ENCODE measurements at places on chromosomes 1 and 21.
A peak's percentile ranks its signal among the peaks of the same experiment; 100 is the strongest.

- DNase-seq, result no peak
Observed at GRCh38 chr21:43832158-43832550, 32.9 kb upstream of the AGPAT3 start.

DNA sequence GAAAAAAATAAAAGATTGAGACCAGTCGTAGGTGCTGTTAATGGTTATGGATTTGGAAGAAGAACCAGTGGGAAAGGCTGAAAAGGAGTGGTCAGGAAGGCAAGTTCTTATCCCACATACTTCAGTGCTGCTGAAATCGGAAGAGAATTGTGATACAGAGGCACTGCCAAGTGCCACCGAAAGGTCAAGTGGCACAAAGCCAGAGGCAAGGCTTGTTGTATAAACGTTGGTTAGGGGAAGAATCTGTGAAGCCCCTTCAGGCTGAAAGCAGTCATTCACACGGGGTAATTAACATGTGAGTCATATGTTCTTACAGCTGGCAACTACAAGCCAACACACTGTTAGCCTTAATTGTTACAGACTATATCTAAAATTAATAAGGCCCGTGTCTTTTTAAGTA lies 48.8 kb downstream of the ZBTB40 start:
- DNase-seq, result no peak

DNA sequence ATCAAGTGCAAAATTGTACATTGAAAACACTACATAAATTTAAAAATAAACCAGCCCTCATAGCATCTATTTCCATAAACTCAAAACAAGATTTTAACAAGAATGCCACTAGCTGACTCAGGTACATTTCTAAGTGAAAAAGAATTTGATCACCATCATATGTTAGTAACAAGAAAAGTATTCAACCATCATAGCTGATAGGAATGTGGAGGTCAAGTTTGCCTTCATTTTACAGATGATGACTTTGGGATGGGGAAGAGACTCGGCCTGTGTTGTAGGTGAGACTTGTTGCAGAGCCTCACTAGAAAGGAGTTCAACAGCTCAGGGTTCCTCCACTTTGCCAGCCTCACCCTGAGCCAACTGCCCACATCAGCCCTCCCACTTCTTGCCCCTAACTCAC lies 318.8 kb upstream of the FAM78B start:
- DNase-seq, result no peak

DNA sequence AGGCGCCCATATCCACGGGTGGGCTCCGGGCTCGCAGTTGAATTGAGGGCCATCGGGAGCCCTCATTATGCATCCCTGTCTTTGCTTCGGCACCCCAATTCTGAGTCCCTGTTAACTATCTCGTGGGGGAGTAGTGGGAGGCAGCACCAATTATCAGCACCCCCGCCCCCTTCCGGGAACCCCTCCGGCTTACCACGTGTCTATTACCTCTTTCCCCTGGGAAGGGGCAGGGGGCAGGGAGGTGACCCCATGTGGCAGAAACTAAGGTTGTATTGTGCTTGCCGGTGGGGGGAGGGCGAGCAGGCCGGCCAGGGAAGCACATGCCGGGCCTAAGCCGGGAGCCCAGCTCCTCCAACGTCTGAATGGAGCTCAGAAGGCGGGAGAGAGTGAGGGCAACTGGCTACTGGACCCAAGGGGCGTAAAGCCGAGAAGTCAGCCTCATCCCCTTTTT lies 1.0 kb downstream of the LIN28A start:
- DNase-seq, result no peak

DNA sequence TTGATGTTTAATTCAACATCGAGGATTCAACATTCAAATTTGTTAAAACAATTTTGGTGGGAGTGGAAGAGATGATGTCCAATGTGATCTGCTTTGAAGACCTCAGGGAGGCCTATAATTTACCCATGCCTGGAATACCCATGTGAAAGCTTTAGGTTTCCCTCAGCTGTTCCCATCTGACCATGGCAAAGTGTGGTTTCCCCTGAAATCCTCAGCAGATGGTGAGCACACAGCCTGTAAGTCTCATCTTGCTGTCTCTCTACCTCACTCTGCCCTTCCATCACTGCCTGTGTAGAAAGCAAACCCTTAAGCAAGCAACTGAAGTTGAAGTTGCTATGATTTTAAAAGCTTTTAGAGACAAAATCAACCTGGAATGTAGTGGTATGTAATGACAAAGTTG lies 80.1 kb upstream of the ATF3 start:
- DNase-seq, result no peak

GRCh38 chr1:207021139-207021861 lies 11.3 kb downstream of the C1orf116 start:
- DNase-seq, result no peak

GRCh38 chr1:230308039-230308438 lies 118.1 kb downstream of the PGBD5 start:
- no peak for DNase-seq

GRCh38 chr21:45364468-45365185 lies 40.3 kb upstream of the COL18A1 start:
- no peak for DNase-seq

GRCh38 chr21:25934130-25934529 lies 199.4 kb downstream of the GABPA start:
- no peak for DNase-seq

DNA sequence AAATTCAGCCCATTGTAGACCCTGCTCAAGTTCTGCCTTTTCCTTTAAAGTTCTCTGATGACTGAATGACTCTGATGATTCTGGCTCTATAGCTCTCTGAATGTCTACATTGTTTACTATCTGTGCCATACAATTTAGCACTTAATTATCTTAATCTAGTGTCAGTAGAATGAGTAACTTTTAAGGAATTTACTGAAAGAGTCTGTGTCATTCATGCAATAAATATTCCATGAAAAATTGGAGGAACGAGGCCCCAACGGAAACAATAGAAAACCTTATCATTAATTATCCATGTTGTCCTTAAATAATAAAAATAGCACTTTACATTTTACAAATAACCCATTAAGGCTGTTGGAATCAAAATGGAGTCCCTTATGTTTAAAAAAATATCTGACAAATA lies 77.8 kb downstream of the SLC44A5 start:
- DNase-seq, result no peak

DNA sequence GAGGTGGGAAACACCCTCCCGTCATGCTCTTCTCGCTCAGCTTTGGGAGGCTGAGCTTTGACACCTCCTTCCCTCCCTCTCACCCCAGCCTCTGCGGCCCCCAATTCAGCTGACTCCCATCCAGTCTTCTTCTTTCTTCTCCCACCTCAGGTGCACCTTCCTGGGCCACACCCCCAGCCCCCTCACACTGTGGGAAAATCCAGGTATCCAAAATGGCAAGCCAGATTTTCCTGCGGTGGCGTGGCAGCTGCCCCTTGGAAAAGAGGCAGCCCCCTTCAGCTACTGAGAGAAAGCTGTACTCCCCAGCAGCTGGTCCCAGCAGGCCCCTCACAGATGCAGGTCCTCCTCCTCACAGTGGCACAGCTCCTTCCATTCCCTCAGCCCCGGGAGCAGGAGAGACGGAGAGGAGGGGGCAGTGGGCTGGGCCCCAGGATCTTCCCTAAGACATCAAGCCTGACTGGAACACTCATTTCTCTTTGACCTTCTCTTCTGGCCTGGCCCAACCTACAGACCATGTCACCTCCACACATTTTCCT lies 61.6 kb downstream of the OPTC start:
- DNase-seq, result no peak

- DNase-seq, result peak; percentile 89
Observed at GRCh38 chr1:117061986-117062415, 1.9 kb downstream of the TTF2 start.

DNA sequence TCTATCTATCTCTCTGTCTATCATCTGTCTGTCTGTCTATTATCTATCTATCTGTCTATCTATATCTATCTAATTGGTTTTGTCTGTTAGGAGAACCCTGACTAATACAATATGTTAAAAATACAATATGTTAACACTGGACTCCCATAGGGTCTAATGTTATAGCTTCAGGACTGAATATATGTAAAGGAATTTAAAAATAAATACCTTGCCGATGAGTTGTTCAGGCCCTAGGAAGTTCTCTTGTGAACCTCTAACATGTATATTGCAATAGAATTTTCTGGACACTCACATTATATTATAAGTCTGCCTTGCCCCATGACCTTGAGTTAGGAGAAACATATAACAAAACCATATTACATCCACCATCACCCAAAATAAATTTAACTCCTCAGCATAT lies 900.6 kb downstream of the NCAM2 start:
- DNase-seq, result no peak

DNA sequence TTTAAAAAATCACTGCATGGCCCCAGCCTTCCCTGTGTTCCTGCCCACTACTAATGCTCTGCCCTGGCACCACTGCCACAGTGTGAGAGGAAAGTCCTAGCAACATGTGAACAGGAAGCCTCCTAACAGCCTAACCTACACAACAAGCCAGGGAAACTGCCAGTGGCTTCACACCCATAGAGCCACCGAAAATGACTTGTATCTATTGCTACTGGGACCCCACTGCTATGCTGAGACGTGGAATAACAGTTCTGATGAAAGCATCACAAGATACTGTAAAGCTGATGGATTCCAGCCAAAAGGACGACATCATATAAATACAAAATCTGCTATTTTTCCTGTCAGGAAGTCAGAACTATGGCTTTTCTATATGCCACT lies 74.9 kb downstream of the JAK1 start:
- no peak for DNase-seq

GRCh38 chr1:10774615-10775310 lies 21.7 kb downstream of the CASZ1 start:
- no peak for DNase-seq

DNA sequence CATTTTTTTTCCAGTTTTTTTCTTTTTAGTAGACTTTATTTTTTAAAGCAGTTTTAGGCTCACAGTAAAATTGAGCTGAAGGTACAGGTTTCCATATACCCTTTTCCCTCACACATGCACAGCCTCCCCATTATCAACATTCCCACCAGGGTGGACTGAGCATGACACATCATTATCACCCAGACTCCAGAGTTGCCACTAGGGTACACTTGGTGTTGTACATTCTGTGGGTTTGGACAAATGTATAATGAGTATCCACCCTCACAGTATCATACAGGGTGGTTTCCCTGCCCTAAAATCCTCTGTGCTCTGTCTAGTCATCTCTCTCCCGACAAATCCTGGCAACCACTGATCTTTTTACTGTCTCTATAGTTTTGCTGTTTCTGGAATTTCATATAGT lies 3.0 kb upstream of the AIM2 start:
- no peak for DNase-seq

DNA sequence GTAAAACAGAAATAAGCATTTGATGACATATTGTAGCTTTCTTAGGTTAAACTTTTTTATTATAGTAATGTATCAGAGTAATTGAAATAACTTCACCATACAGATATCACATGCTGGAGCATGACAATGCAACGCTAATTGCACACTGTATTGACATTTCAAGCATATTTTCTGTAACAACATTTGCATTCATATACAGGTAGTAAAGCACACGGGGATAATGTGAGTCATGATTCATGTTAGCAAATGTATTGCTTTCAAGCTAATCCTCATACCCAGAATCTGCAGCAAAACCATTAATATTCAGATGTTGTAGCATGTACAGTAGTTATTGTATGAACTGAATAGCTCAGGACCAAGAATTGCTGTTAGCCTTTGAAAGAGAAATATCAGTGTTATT lies 133.9 kb downstream of the TTLL7 start:
- DNase-seq, result no peak

GRCh38 chr1:219798283-219799030 lies 129.9 kb downstream of the SLC30A10 start:
- peak; percentile 84 for DNase-seq

DNA sequence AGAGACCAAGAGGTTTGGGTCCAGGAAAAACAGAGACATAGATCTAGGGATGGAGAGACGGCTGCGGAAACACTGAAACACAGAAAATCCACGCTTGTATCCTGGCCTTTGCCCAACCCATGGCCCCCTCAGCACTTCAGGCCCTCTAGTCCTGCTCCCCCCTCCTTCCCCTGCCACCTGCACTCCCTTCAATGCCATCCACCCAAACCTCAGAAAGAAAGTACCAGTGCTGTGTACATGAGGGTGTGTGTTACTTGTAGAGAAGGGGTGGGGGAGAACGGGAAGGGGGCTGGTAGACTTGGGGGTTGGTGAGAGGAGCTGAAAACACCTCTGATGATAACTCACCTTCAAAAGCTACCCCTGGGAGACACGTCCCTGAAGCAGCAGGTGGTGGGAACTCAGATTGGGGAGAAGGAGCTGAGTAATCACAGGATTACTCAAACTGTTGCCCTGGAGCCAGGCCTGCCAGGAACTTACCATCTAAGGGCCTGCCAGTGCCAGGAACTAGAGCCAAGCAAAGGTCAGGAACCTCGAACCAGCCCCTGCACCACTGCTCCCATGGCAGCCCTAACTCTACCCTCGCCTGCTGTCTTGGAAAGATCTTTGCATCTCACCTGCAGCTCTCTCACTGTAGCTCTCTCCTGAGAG lies 11.5 kb downstream of the RORC start:
- no peak for DNase-seq

DNA sequence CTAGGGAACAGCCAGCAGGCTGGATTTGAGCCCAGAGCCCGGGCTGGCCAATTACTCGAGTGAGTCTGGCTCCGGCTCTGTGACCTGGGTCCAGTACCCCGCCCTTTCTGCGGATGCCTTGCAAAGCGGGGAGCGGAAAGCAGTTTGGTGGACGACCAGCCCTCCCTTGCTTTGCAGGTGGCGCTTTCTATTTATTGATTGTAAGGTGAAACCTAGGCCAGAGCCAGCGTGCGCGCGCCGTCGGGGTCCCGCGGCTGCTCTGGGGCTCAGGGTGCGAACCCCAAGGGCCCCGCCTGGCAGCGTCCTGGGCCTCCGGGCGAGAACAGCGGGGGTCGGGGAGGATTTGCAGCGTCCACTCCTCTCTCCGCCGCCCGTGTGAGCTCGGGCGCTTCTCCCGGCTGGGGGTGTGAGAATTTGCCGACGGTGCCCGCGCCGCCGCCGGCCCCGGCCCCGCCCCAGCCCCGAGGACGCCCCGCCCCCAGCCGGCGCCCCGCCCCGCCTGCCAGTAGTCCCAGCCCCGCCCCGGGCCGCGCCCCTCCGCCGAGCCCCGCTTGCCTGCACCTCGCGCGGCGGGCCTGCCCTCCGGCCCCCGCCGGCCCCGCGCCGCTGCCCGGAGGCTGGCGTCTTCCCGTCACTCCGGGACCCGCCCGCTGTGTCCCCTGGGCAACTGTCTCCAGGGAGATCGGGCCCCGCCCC lies 37.6 kb downstream of the PIK3CD start:
- peak; percentile 57 for DNase-seq

DNA sequence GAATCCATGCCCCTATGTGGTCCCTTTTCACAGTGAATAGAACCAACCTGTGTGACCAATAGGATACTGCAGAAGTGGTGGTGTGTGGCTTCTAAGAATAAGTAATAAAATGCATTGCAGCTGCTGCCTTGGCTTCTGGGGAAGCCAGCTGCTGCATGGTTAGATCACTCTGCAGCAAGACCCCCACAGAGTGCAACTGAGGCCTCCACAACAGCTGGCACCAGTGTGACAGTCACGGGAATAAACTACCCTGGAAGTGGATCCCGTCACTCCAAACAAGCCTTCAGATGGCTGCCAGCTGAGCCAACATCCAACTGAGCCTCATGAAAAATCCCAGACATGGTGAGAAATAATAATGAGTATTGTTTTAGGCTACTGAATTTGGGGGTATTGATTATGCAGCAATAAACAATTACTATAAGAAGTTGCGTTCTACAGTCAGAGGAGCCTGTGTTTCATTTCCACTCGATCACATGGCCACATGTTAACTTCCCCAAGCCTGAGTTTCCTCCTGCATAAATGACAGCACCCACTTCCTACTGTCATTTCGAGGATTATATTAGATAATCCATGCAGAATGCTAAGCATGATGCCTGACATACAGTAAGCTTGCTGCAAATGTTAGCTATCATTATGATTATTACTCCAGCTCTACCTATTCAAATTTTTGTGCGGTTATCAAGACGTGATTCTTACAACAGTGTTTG lies 20.8 kb upstream of the COG2 start:
- DNase-seq, result peak; percentile 52

- DNase-seq, result no peak
Observed at GRCh38 chr1:241096982-241097381, 260.0 kb downstream of the RGS7 start.

Data from inflammatory macrophage treated with lipopolysaccharide for 4 hours (primary cell).